Naive thymus-derived CD4-positive, alpha-beta T cell (primary cell): ENCODE measurements at places on chromosomes 5 and 9.

GRCh38 chr5:115231598-115231997, 31.1 kb downstream of the PGGT1B start:
- no peak for DNase-seq

DNA sequence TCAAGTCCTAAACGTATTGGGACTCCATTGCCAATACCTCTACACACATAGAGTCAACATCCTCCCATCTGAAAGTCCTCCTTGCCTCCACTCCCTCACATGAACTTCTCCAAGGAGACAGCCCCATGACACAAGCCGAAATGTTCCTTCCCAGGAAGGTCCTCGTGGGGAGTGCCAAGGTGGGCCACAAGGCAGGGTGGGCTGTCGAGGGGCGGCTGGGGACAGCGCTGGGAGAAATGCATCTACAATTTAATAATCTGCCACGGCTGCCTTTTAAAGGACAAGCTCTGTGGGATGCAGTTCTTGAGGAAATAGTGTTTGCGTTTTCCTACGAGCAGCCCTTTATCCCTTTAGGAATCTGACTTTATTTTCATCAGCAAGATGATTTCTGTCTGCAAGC, 138.7 kb downstream of the GABBR2 start:
- DNase-seq: no peak

GRCh38 chr9:133775951-133776905, 38.1 kb upstream of the SARDH start:
- DNase-seq: no peak

GRCh38 chr9:136056546-136057235, 38.4 kb downstream of the NACC2 start:
- DNase-seq: no peak

DNA sequence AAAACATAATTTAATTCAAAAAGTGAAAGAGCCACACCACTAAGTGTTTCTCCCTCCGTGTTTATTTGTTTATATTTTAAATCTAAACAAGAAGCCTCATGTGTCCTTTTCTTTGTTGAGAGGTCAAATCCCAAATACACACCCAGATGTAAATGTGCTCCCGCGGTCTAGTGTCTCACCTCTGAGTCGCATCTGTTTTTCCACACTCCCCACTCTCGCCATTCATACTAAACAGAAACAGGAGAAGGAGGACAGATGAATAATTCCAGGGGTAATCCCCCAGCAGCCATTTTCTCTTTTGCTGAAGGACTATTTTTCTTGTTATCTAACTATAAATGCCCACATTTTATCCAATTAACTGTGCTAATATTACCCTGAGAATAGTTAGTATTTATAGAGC, 361.6 kb upstream of the RIOK2 start:
- DNase-seq: no peak

- no peak for DNase-seq
Observed at GRCh38 chr5:136924490-136924889, 559.1 kb upstream of the TRPC7 start.

GRCh38 chr5:69431424-69432303, 16.7 kb downstream of the MARVELD2 start:
- DNase-seq: no peak

DNA sequence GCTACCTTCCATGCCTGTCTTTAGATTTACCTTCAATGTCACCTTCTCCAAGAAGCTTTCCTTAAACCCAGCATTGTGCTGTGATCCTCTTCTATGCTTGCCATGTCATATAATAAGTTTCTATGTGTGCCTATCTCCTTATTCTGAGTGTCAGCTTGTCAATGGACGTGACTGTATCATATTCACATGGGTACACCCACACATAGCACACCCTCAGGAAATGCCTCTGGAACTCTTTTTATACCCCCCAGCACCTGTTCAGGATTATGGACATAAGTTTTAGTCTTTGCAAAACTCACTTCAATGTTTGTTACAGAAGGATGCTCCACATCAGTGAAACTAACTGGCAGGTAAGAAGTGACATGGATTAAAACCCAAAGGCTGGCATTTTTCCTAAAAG, 7.4 kb downstream of the GAS1 start:
- no peak for DNase-seq

GRCh38 chr5:93355691-93356090, 225.3 kb downstream of the NR2F1-AS1 start:
- no peak for DNase-seq

DNA sequence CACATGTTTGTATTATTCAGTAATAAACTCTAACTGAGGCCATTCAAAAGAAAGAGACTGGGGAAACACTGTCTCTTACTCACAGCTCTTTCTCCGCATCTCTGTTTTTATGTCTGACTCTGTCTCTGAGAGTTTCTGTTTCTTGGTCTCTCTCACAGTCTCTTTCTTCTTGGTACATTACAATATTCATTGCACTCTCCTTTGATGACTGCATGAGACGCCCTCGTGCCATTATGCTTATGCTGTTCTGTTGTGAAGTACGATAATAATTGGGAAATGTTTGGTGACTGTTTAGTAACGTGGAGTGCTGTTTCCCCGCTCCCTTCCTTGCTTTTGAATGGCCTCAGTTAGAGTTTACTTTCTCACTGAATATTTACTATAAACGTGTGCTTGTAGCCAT, 25.3 kb upstream of the TLX3 start:
- DNase-seq: no peak

DNA sequence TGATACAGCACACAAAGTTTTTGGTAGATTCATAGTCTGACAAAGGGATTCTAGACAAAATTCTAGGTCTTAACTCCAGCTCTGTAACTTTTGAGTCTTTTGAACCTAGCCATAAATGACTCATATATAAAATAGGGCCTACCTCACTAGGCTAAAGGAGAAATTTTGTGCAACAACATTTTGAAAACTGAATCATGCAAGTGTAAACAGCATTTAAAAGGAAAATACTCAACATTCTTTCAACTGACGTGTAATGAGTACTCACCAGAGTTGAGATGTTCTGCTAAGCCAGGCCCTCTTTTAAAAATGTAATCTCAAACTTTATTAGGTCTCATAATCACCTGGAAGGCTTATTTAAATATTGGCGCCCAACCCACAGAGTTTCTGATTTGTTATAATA, 113.2 kb downstream of the STK32A start:
- no peak for DNase-seq

GRCh38 chr9:125617087-125617486, 89.9 kb downstream of the MAPKAP1 start:
- DNase-seq: no peak

GRCh38 chr9:131554087-131554842, 8.9 kb downstream of the PRRT1B start:
- no peak for DNase-seq

GRCh38 chr5:67999391-67999790, 216.2 kb upstream of the PIK3R1 start:
- DNase-seq: no peak

DNA sequence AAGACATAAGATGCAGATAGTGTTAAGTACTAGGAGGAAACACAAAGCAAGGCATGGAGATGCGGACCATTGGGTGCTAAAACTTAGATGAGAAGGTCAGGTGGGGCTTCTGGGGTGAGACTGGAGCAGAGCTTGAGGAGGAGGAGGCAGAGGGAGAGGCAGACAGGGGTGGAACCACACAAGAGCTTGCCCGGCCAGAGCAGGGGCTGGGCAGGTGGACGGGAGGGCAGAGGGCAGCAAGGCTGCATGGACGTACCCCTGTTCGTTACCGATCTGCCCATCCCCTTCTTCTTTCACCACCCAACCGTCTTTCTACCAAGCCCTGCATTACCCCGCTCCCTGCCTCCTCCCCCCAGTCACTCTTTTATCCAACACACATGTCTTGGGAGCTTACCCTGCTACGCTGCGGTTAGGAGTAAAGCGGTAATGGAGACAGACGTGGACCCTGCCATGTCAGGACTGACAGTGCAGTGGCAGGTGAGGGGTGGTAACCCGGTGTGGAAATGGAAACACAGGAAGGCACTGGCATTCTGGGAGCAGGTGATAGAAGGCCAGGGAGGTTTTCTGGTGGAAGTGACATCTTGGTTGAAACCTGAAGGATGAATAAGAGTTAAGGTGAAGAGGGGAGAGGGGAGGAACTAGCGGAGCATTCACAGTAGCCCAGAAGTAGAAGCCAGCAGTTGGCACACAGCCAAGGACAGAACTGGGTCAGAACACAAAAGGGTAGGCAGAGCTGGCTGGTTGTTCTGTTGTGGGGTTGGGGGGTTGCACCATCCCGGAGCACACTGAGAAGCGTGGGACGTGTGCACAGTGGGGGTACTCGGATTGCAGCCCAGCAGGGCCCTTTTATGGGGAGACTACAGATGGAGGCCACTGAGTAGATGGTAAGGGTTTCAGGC, 167.2 kb downstream of the CACNA1B start:
- DNase-seq: no peak

DNA sequence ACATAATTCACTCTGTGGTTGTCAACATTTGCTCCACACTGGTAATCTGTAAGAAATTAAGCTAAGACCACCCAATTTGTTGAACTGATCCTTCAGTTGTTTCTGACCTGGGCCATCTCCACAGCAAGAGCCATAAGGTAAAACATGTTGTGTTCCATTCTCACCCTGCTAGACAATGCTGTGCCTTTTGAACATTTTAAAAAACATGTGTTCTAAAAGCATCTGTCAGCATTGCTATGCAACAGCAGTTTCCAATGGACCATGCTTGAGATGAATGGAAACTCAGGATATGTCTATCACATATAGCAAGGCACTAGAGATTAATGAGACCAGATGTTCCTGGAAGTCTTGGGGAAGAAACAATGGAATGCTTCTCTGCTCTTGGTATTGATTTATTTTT, 455.1 kb upstream of the RGMB start:
- no peak for DNase-seq

DNA sequence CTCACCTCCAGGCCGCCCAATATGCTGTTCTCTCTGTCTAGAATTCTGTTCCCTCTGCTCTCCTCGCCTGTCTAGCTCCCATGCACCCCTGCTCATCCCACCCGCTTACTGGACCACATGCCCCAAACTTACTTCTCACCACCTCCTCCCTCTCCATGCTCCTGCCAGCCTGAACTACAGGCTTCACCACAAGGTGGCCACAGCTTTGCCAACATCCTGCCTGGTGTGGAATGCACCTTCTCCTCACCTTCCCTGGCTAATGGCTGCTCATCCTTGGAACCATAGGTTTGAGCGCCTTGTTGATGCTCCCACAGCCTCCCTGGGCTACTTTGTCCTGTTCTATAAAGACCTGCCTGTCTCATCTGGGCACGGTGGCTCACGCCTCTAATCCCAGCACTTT, 9.6 kb downstream of the LAMC3 start:
- no peak for DNase-seq

DNA sequence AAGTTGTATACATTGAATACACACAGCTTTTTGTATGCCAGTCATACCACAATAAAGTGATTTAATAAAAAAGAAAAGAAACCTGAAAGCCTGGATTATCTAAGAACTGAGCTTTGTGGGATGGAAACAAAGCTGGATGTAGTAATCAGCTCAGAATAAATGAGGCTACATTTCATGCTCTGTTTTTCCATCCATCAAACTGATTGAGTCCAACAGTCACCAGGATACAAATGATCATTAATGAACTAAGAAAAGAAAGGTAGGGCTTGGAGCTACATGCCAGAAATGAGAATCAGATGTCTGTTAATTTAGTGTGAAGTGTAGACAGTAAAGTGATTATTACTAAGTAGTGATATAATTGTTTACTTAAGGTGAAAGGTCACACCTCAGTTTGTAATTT, 109.8 kb upstream of the TARS1 start:
- no peak for DNase-seq

GRCh38 chr5:147407094-147407681, 102.7 kb downstream of the DPYSL3 start:
- no peak for DNase-seq

DNA sequence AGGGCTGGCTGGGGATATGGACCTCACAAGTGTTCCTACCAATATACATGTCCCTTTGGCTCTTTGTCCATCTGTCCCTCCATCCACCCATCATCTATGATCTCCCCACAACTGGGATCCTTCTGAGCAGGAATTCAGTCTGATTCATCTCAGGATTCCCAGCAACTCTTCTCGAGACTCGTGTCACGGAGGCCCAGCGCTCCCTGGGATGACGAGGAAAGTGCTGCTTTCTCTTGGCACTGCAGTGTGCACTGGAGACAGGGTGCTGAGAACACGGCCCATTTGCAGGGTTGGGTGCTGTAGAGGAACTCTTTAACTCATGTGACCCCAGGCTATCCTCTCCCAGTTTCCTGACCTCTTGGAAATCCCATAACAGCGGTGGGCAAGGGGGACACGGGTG, 72.9 kb downstream of the ANGPTL2 start:
- DNase-seq: no peak

DNA sequence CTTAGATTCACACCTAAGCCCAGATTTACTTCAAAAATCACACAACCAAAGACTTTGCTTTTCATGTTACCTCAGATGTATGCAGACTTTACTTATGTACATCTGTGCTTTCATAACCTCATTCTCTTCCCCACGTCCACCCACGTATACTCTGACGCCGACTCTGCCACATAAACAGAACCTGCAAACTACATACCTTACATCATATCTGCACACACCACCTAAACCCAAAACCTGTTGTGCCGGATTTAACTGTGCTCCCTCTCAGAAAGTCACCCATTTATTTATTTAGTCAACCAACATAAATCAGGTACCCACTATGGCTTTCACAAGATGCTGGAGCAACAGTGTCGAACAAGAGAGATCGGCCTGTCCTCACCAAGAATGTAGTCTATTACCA, 1.0 kb upstream of the DPYSL3 start:
- DNase-seq: no peak

- no peak for DNase-seq
Observed at GRCh38 chr5:126914801-126915436, 115.4 kb downstream of the MARCHF3 start.

GRCh38 chr5:13957032-13957645, 12.7 kb upstream of the DNAH5 start:
- DNase-seq: no peak

DNA sequence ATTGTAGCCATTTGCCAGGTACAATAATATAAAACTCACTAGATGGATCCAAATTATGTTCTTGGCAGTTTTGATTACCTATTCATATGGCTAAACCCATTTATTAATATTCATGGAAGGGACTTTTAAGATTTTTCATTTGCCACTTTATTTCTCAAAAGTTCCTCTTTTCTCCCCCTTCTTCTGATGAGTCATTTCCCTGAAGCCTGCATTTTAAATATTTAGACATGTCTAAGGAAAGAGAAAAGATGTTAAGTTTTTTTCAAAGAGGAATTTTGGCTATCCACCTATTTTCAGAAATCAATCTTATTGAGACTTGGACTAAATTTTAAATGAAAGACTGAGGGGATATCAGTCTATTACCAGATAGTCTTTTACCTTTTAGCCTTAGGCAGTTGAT, 1189.4 kb downstream of the EFNA5 start:
- DNase-seq: no peak
